ENCODE measurements at places on chromosomes 11 and 22.

DNA sequence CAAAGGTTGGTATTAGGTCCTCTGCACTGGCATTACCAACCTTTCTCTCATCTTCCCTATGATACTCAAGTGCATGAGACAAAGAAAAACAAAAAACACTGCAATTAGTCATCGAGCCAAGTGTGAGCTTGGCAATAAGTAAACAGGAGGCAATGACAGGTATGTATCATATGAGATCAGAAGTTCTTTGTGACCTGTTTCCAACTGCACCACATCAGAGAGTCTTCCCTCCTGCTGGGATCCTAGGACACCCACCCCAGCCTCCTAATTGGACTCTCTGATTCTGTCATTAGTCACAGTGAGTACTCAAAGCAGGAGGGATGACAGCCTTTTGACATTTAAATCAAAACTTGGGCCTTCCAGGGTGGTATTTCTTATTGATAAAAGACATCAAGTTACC, 7.8 kb upstream of the JAML start:
- no peak for DNase-seq

- no peak for DNase-seq
These were observed 9.5 kb upstream of the RASSF10 start for GRCh38 chr11:12999597-12999996.

DNA sequence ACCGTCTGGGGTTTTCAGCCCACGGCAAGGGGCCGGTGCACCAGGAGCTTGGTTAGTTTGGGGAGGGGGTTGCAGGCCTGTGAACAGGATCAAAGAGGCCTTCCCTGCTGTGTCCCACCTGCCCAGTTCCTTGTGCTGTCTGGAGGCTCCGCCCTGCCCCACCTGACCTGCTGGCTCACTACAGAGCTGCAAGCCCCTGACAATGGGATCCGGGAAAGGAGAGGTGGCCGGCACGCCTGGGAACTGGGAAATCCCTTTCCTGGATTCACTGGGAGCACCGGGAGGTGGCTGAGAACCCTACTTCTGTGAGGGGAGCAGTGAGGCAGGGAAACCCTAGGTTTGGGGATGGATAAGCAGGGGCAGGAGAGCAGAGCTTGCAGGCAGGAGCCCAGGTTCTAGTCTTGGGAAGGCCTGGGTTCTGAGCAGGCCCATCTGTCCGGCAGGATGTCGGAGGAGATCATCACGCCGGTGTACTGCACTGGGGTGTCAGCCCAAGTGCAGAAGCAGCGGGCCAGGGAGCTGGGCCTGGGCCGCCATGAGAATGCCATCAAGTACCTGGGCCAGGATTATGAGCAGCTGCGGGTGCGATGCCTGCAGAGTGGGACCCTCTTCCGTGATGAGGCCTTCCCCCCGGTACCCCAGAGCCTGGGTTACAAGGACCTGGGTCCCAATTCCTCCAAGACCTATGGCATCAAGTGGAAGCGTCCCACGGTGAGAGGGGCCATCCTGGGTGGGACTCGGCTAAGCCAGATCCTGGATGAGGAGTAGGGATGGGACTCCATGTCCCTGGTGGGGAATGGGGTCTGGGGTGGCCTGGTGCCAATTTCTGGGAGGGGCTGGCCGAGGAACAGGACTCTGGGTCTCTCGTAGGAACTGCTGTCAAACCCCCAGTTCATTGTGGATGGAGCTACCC, 786 bp downstream of the CAPN1 start:
- no peak for DNase-seq

- DNase-seq = no peak
These were observed 27.4 kb upstream of the MALAT1 start for GRCh38 chr11:65471447-65471891.

DNA sequence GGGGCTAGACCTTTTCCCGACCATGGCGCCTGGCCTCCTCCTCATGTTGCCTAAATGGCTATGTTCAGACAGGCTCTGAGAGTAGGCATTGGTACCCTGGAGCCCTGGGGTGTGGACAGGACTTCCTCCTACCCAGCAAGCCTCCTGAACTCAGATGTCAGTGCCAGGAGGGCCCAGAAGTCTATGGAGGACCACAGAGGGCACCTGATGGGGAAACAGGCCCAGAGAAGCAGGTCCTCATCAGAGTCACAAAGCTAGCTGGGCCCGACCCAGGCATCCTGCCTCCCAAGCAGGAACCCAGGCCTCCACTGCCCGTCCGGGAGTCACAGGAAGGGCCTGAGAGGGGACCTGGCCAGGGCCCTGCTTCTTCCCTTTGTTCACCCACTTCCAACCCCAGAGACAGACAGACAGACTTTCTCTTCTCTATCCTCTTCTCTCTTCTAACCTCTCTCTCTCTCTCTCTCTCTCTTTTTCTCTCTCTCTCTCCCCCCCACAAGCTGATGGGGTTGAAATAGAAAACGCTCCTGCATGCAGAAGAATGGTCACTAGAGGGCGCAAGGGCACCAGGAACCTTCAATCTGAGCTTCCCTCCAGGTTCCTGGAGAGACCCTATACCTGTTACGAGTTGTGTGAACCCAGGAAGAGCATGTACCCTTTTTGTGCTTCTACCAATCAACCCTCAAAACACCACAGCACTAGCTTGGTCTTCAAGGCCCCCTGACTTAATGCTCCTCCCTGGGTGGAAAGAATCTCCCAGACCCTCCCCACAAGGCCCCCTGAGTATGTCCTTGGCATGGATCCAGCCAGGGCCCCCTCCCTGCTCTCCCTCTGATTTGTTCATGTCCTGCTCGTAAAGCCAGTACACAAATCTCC, 27.1 kb downstream of the ARAP1 start:
- DNase-seq = peak; percentile 60

DNA sequence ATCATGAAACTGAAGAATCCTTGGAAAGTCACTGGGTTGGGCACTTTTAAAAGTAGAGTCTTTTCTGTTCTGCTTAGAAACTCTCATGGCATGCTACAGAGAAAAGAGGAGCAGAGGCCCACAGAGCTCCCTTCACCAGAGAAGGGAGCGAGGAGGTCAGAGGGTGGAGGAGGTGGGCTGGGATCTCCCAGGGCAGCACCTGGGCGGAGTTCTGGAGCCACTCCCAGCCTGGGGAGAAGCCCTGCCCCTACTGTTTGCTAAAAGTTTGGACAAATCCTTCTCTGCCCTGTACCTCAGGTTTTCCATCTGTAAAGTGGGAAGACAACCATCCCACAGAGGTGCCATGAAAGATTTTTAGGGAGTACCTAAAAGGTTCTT, 299.1 kb downstream of the KIRREL3 start:
- DNase-seq = no peak

GRCh38 chr11:114447444-114447843, 8.2 kb downstream of the REXO2 start:
- no peak for DNase-seq

- peak; percentile 31 for DNase-seq
These were observed 61.0 kb downstream of the TNRC6B start for GRCh38 chr22:40238425-40239344.

DNA sequence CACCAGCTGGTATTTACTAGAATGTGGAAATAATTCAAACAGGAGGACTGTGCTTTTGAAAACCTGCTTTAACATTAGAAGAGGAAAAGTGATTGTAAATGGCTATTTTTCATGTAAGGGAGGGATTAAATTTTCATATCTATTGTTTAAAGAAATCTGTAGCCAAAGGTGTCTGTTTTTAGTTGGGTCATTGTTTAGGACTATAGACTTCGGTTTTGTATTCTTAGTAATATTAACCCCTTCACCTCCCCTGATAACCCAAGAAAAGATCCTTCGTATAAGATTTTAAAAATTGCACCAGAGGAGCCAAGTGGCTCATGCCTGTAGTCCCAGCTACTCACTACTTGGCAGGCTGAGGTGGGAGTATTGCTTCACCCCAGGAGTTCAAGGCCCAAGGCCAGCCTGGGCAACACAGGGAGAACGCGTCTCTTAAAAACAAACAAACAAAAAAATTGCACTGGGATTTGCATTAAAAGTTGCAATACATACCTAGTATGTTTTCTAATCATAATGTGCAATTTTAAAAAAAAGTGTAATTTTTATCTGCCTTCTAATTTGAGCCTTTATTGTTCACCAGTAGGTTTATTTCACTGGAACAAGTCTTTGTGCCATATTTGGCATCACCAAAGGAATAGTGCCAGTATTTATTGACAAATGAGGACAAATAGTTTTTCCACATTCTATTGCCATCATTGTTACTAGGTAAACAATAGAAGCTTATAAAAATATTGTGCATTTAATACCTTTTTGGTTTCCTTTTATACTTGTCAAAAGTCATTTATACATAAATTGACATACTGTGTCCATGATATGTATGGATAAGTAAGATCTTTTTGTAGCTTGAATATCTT, 34.3 kb downstream of the MTMR3 start:
- no peak for DNase-seq

Data from HS-5 (cell line).